ENCODE measurements at places on chromosomes 11 and 22. TPM values are rescaled to one million over a fixed set of nuclear protein-coding genes. Genes with fewer than 3 reads are reported as not detected.

Gene C11orf16
- total RNA-seq, result not detected

Gene C22orf15
- not detected for total RNA-seq

Gene MMP7
- total RNA-seq, result 5.0 TPM

Gene IL18
- 40.0 TPM for total RNA-seq

Gene CDHR5
- not detected for total RNA-seq

Gene ELFN2
- 0.68 TPM for total RNA-seq

Gene SPI1
- not detected for total RNA-seq

Gene GGTLC2
- total RNA-seq, result not detected

Gene PKDREJ
- not detected for total RNA-seq

Gene RIMBP3B
- total RNA-seq, result not detected

Gene PPP2R5B
- 16.4 TPM for total RNA-seq

Gene GPHA2
- not detected for total RNA-seq

Gene LRP4
- 21.6 TPM for total RNA-seq

Gene LYVE1
- not detected for total RNA-seq

Data from nasal cavity respiratory epithelium epithelial cell of viscerocranial mucosa (primary cell).